Chondrocyte (in vitro differentiated cells): ENCODE measurements at places on chromosomes 3 and 15. TPM values are rescaled to one million over a fixed set of nuclear protein-coding genes. Genes with fewer than 3 reads are reported as not detected.

DNA sequence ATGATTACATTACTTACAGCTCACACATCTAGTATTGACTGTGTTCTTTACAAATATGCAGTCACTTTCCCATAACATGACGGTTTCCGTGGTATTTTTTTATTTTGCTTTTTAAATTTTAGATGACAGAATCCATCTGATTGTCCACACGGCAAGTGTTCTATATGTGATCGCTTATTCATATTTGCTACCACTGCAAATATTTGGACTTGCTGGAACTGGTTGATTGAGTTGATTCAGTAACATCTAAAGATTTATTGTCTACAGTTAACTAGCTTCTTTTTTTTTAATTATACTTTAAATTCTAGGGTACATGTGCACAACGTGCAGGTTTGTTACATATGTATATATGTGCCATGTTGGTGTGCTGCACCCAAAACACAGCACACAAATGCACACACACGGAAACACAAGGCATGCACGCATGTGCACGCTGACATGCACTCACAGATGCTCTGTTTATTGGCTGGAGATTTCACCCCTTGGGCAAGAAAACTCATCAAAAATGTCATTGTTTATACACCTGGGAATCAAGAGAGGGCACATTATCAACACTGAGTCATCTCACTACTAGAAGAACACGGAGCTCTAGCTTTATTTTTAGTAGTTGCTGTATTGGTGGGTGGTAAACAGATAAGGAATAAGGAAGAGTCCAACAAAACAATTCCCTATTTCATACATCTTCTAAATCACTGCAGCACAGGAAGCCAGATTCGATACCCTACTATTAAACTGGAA is 16.4 kb downstream of the ARRDC4 start:
- no peak for DNase-seq

- no peak for DNase-seq
These were observed 10.6 kb upstream of the DNAAF4 start for GRCh38 chr15:55518641-55519040.

- no peak for DNase-seq
These were observed 2.6 kb upstream of the UBE2Q2 start for GRCh38 chr15:75840659-75841058.

- DNase-seq: no peak
These were observed 830 bp downstream of the MAP2K5 start for GRCh38 chr15:67543348-67543718.

DNA sequence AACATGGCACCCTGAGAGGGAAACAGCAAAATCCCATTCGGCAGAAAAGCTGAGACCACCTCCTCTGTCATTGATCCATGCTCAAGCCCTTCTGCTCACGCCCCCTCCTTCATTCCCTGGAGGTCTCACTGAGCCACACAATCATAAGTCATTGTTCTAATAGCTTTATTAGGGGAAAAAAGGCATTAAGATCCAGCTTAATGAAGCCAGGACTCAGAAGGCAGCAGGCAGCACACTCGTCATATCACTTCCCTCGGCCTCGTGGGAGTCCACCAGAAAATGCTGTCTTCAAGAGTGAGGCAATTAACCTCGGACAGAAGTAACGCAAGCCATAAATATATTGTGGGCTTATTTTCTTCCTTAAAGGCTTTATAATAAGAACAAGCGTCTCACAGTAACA is 153.9 kb upstream of the PPP2R3A start:
- no peak for DNase-seq

DNA sequence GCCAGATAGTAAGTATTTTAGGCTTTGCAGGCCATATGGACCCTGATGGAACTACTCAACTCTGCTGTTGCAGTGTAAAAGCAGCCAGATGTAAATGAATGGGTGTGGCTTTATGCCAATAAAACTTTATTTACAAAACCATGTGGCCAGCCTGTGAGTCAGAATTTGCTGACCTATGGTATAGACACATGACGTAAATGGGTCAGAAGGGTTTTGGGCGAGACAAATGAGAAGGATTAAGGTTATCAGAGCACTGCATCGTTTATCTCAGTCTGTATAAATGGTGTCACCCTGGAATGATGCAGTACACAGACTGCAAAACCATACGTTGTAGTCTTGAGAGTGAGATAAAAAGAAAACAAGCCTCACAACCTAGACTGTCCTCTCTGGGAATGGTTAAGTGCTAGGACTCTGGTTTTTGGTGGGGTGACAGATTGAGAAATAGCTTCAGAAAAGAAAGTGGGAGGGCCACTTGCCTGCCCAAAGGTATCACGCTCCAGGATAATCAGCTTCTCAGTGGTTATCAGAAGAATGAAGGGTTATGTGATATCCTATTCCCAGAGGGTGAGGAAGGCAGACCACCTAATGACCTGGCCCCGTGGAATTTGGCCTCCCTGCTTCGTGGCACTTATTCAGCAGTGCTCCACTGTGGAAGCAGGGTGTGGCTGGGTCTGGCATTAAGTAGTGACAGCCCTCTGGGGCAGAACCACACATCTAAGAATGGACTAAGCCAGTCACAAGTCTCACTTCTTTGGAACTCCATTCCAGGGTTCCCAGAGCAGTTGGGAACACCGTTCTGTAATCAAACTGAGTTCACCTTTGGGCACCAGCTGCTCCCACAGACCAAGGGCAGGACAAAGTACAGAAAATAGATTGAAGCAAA is 46.1 kb downstream of the ABHD5 start:
- no peak for DNase-seq

DNA sequence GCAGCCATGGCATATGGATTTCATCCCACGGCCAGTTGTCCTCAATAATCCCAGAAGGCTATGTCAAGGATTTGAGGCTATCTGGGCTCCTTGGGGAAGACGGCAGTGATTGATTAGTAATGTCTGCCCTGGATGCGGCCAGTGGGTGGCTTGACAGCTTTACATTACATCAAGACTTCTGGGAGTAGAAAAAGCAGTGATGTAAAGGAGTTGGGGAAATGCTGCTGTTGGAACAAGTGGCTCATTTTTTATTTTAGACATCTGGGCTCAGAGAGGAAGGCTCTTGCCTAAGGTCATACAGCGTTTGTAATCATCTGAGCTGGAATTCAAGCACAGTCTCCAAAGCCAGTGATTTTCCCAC is 94.1 kb downstream of the FLNB start:
- DNase-seq: no peak

DNA sequence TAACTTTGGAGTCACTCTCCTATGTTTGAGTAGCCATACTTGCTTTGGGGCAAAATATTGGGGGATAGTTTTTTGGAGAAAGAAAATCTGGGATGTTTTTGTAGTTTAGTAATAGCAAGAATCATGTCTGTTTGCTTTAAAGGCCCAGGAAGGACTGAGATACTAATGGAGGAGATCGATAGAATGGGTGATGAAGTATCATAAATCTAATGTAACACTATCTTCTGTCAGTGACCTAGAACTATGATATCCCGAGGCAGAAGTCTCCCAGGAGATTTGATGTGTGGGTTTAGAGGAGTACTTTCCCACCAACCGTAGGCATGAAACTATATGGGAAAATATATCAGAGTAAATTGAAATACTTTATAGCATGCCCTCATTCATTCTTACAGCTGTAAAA is 21.0 kb upstream of the NFKBIZ start:
- DNase-seq: no peak

The ITGB5 gene
- total RNA-seq: 498 to 625 TPM (median 501 TPM) in 3 replicates

The CAMKV gene
- total RNA-seq: not detected in 3 replicates
